ENCODE measurements at places on chromosomes 4 and X.

DNA sequence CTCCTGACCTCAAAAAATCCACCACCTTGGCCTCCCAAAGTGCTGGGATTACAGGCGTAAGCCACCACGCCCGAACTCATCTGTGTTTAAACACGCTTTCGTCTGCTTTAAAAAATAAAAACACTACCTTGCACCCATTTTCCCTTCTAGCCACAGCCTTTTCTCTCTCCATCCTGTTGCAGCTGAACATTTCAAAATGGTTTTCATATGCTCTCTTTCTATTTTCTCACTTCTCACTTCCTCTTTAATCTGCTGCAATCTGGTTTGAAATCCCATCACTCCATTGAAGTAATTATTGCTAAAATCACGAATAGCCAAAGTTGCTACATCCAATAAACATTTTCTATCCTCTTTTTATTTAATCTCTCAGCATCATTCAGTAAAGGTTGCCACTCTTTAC is 70.0 kb downstream of the DCHS2 start:
- DNase-seq: no peak

GRCh38 chr4:34676400-34676799 is 1567.9 kb downstream of the ARAP2 start:
- no peak for DNase-seq

DNA sequence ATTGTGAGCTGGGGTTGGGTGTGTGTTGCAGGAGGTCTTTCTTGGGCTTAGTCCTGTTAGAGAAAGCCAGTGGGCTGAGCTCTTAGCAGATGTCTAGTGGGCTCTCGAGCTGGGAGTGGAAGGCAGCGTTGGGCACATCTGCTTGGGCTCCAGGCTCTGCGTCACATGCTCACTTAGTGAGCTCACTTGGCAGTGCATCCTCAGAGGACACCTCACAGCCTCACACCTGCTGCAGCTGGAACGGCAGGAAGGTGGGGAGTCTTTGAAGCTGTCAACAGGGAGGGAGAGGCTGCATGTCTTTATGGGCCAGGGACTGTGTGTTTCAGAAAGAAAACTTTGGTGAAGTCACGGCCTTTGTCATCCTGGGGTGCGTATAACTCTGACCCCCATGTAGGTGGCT is 82.2 kb downstream of the PSAPL1 start:
- DNase-seq: no peak

DNA sequence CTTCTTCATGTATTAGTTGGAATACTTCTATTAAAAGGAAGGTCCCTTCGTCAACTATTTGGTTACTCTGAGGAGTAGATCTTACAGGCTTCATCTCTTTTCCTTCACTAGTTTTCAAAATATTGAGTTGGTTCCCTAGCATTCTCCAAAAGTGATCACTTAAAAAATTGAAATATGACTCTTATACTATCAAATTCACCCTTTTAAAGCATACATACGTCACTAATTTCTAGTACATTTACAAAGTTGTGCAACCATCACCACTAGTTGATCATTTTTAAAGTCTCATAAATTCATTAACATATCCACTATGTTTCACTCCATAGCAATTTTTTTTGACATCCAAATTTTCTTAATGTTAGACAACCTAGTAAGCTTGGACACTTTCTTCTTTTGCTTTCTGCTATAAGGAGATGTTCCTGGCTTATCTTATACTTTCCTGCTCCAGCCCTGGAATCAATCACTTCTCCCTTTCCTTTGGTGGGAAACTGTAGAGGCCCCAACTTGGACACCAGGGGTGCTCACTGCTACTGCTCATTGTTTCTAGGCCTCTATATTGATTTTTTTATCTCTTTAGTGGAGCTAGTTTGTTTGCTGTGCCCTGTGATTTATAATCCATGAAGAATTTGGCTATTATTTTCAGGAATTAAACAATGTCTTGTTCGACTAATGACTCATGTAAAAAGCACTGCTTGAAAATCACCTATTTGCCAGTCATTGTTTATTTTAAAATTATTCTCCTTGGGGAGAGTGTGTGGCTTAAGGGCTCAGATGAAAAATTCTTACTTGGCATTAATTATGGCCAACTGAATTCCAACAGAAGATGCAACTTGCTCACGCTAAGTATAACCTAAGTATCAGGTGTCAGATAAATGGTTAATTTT is 4.0 kb upstream of the ZFX start:
- no peak for DNase-seq

DNA sequence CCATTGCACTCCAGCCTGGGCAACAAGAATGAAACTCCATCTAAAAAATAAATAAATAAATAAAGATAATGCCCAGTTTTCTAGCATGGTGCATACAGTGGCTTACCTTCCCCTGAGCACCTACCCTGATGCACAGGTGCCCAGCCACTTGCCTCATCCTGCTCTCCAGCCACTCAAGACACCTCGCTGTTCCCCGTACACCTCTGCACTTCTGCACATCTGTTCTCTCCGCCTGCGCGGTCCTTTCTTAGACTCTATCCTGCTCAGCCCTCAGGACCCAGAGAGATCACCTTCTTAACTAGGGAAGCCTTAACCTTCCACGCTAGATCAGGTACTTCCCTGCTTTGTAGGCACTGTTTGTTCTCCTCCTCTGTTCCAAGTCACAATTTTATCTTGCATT is 2.9 kb downstream of the EVC start:
- DNase-seq: no peak

DNA sequence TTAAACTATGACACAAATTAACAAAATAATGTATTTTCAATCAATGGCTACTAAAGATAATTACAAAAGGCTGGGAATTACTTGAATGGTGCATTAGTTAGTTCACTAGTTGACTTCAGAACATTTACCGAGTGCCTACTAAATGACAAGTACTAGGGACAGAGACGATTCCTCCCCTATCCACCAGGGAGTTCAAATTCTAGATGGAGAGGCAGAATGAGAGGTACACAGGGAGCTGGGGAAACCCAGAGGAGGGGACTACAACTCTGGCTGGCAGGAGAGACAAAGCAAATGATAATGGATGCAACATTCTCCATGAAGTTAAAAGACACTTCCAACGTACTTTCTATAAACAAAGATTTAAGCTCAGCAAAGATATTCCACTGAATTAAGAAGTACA is 43.1 kb upstream of the MCF2 start:
- no peak for DNase-seq

DNA sequence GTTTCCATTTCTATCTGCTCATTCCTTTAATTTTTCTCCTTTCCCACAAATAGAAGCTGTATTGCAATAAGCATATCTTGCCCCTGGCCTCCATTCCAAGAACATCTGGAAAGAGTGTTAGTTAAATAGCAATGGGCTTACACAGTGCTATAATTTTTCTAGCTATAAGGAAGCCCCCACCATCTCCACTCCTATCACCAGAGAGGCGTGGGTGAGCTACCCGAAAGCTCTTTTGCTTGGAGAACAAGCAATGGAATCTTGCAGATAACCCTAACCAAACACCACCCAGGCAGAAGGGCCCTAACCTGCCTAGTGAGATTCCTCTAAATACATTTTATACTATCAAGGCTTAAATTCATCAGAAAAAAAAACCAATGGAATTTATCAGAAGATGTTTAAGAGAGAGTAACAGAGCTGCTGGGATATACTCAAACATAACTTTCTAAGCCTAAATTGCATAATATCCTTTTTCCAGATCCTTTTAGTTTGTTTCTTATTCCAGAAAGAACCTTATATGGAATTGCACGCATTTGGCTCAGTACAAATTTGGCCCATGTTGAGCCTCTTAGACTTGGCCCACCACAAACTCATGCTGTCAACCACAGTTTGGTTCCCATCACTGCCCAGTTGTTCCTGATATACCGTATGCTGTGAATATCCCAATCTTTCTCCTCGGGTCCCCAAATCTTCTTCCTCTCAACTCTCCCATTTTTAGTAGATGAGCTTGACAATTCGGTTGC is 91.6 kb upstream of the PLAC1 start:
- no peak for DNase-seq

DNA sequence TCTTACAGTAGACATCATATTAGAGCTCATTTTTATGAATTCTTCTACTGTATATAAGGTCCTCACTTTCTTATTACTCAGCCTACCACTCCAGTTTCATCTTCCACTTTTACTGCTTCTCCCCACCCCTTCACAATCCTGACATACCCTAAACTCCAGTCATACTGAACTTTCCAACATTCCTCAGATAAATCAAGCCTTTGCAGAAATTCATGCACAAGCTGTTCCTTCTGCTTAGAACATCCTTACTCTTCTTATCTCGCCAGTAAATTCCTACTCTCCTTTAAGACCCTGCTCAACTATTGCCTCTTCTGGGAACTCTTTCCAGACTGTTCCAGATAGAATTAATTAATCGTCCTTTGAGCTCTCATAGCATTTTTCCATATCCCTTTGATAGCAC is 24.8 kb downstream of the RTL9 start:
- no peak for DNase-seq

DNA sequence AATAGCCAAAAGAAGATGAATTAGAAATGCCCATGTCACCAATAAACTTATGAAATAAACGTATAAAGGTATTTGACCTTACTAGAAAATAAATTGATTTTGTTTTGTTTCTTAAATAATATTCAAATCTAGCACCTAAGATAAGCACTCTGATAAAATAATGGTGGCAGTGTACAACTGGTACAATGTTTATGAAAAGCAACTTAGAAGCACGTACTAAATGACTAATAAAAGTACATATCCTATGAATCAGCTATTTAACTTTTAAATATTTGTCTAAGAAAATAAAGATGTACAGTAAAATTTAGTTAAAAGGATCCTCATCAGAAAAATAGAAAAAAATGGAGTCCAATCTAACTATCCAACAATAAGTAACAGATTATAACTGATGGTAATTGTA is 6.7 kb downstream of the MANBA start:
- no peak for DNase-seq

- no peak for DNase-seq
Observed at GRCh38 chr4:98564852-98565251, 93.6 kb downstream of the TSPAN5 start.

GRCh38 chr4:177485528-177485927 is 43.3 kb upstream of the AGA start:
- no peak for DNase-seq

DNA sequence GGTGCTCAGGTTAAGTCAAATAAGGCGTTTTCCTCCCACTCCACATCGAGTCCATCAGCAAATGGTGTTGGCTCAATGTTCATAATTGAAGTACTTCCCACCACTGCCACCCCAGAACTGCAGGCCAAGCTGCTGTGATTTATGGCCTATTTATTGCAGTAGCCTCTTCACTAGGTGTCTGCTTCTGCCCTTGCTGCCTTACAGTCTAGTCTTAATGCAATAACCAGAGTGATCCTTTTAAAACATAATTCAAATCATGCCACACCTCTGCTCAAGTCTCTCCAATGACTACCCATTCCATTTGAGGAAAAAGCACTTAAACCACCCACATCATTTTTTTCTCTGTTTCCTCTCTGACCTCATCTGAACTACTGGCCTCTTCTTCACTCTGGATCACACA is 220.3 kb downstream of the KCNIP4 start:
- DNase-seq: no peak

DNA sequence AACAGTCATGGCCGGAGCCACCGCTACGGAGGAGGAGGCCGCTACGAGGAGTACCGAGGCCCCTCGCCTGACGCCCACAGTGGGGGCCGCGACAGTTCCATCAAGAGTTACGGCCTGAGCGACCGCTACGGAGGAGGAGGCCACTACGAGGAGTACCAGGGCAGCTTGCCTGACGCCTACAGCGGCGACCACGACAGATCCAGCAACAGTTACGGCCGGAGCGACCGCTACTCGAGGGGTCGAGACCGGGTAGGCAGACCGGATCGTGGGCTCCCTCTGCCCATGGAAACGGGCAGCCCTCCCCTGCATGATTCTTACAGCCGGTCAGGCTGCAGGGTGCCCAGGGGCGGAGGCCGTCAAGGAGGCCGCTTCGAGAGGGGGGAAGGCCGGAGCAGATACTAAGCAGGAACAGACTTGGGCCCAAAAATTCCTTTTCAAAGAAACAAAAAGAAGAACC is 3.1 kb downstream of the RBMXL3 start:
- no peak for DNase-seq

GRCh38 chr4:33780952-33781791 is 2463.1 kb downstream of the ARAP2 start:
- no peak for DNase-seq

DNA sequence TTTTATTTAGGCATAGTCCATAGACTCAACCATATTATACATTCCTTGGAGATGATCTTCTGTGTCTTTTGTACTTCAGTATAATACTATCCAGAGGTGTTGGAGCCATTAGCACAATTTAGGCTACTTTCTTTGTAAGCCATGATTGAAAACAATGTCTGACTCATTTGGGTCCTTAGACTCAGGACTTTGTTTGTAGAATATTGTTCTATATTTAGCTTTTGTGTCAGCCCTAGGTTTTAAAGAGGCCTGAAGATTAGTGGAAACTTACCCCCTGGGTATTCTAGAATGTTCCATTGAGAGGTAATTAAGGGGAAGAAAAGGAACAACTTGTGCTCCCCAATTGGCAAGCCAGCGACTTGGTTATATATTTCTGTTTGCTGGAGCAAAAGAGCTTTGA is 145.2 kb upstream of the SCML1 start:
- no peak for DNase-seq

GRCh38 chr4:1036976-1037810 is 25.8 kb downstream of the FGFRL1 start:
- DNase-seq: no peak

GRCh38 chr4:18463987-18464559 is 442.5 kb upstream of the LCORL start:
- no peak for DNase-seq

All from effector CD4-positive, alpha-beta T cell (primary cell).